ENCODE measurements at places on chromosomes 16 and 17. TPM values are rescaled to one million over a fixed set of nuclear protein-coding genes. Genes with fewer than 3 reads are reported as not detected.

DNA sequence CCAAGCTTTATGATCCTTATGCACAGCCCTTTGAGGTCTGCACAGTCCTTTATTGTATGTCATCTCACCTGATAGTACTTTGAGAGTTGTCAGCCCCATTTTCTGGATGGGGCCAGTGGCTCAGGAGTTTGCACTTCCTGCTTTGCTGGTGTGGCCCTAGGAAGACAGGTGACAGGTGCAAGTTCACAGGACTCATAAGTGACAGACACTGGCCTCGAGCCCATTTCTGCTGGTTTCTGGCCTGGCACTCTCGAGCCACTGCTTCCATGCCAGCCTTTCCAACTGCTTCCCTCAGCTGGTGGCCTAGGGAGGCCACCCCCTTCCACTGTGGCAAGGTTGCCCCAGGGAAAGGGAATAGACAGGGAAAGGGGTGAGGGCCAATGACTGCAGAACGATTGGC lies 84.4 kb upstream of the CCL1 start:
- no peak for DNase-seq

GRCh38 chr17:61492759-61493526 lies 40.7 kb downstream of the TBX4 start:
- no peak for DNase-seq

KRT39 gene
- polyA plus RNA-seq = not detected

- DNase-seq = no peak
Observed at GRCh38 chr17:56441308-56441707, 152.2 kb upstream of the NOG start.

DNA sequence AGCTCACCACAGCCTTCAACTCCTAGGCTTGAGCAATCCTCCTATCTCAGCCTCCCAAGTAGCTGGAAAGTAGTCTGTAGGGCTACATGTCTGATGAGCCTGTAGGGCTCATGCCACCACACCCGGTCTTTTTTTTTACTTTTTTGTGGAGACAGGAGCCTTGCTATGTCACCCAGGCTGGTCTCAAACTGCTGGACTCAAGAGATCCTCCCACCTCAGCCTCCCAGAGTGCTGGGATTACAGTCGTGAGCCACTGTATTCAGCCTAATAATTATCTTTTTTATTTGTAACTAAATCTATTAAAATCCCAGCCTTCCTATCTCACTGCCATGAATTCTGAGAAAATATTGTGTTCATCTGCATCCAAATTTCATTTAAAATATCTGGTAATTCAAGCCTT lies 15.1 kb downstream of the BRIP1 start:
- DNase-seq = no peak

DNA sequence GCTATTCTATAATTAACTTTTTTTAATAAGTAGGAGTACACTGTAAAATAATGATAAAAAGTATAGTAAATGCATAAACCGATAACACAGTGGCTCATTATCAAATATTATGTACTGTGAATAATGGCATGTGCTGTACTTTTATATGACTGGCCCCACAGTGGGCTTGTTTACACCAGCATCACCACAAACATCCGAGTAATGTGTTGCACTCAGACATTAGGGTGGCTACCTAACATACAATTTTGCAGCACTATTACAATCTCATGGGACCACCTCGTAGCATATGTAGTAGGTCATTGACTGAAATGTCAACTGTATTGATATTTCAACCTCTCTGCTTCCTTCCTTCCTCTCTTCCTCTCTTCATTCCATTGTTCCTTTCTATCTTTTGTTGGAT lies 51.7 kb downstream of the TBX4 start:
- no peak for DNase-seq

PRAC2 gene
- polyA plus RNA-seq = not detected

ITFG1 gene
- polyA plus RNA-seq = 94.0 TPM

- no peak for DNase-seq
Observed at GRCh38 chr17:61456688-61457225, 4.5 kb downstream of the TBX4 start.

CCL14 gene
- polyA plus RNA-seq = 23.0 TPM

MYO15A gene
- polyA plus RNA-seq = 4.1 TPM

DNA sequence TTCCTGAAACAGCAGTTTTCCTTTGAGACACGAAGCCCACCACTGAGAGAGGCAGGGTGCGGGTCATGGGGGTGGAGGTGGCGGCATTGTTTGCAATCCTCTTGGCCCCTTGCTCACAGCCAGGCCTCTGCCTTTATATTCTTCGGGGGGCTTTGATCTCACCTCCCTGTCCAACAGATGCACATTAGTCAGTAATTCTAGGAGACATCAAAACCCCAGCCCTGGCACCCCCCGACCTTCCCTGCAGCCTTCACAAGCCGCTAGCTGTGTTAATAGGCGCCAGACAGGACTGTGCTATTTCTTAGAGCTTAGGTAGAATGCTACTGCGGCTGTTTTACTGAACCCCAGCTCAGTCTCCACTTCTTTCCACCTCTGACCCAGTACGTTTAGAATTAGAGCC lies 212.6 kb downstream of the RBFOX1 start:
- no peak for DNase-seq

GRCh38 chr17:43942051-43942685 lies at the start of gene PPY:
PPY (minus strand) TSS chr17:43942476; CDS start chr17:43941654, 822 bp downstream.
- DNase-seq = no peak

DNA sequence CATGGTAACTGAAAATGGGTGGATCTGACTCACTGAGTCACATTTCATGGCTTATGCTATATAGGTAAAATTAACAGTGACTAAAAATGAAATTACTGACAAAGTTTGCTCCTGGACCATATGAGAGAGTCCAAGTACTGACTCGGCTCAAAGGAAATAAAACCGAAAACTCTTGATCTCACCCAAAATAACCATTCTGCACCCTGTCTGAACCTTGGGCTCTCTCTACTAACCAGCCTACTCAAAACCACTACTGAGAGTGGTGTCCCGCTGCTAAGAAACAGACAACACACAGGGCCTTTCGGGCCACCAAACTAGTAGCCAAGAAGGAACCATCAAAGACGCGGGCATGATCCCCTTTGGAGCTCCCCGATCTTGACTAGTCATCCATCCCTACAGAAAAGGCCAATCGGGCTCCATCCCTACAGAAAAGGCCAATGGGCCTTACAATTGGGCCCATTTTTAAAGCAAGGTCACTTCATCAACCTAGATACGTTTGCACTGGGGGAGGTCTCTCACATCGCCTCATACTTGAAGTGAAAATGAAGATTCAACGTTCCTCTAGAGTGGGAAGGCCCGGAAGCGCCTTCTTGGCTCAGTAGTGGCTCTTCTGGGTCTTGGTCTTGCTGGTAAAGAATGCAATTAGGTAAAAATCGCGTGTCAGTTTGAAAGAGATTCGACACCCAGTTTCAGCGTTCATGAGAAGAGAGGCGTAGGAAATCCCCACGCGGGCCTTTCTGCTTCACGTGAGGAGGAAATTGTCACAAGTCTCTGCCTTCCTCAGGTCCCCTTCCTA lies 720 bp upstream of the ZPBP2 start:
- no peak for DNase-seq

- DNase-seq = no peak
Observed at GRCh38 chr17:44807093-44807816, 22.8 kb downstream of the GJC1 start.

DNA sequence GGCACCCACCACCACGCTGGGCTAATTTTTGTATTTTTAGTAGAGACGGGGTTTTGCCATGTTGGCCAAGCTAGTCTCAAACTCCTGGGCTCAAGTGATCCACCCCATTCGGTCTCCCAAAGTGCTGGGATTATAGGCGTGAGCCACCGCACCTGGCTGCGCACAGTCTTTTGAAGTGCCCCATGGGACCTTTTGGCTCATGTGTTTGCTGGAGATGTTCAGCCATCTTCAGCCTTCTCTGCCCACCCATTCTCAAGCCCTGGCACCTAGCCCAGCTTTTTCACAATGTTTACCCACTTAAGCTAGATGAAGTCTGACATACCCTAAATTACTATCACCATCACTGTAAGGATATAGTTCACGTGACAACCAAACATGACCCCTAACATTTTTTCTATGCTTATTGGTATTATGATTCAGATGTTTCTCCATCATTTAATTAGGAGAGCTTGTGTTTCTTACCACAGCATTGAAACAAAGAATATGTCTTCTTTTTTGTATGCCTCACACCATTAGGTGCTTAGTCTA lies 32.3 kb downstream of the PECAM1 start:
- DNase-seq = no peak

- DNase-seq = no peak
Observed at GRCh38 chr17:16002708-16003260, 3.2 kb downstream of the TTC19 start.

- no peak for DNase-seq
Observed at GRCh38 chr16:85361441-85362118, 249.3 kb upstream of the CIBAR2 start.

MEOX1 gene
- polyA plus RNA-seq = 25.0 TPM

CCL5 gene
- 1.3 TPM for polyA plus RNA-seq

- DNase-seq = no peak
Observed at GRCh38 chr17:75317671-75318070, 28.4 kb upstream of the SLC25A19 start.

GRCh38 chr16:13957197-13958078 lies 37.5 kb downstream of the ERCC4 start:
- no peak for DNase-seq

DNA sequence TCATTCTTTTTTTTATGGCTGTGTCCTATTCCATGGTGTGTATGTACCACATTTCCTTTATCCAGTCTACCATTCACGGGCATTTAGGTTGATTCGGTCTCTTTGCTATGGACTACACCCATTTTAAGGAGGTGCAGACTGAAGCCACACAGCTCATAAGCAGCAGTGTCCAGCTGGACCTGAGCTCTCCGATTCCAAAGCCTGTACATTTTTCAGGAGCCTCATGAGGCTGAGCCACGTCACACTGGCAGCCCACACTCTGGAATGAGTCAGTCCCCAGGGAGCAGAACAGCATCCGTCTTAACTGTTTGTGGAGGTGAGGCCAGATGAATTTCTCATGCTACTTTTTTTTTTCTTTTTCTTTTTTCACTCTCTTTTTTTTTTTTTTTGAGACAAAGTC lies 116.1 kb downstream of the C16orf95 start:
- DNase-seq = no peak

DNA sequence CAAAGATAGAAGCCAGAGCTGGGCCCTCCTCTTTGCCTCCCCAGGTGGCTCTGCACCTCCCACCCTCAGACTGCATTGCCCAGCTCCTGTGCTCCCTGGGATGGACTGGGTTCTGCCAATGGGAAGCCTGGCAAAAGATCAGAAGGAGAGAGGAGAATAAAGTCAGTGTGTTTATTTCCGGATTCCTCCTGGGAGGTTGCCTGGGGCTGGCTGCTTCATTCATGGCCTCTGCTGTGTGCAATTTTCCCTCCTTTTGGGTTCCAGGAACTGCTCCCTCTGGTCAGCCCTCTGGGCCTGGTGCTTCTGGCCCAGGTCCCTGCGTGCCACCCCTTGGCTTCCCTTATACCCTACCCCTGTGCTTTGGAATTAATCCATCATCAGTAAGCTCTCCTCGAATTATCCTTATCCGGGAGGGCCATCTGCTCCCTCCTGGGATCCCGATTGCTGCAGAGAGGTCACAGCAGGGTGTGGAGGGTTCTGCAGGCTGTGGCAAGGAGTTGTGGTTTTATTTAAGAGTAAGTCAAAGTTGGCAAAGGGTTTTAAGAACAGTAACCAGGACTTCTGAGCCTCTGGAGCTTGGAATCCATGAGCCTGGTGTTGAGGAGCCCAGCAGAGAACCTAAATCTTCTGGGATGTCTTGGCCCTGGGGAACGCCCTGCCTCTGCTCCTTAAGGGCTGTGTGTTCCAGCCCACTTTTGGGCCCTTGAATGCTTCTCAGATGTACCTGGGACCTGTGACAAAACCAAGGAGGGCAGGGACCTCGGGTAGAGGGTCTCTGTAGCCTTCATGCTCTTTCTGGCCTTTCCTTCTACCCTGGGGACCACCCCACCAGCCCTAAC lies 8.2 kb upstream of the MMP2 start:
- DNase-seq = no peak

- no peak for DNase-seq
Observed at GRCh38 chr16:69243479-69243878, 56.5 kb downstream of the SNTB2 start.

DNA sequence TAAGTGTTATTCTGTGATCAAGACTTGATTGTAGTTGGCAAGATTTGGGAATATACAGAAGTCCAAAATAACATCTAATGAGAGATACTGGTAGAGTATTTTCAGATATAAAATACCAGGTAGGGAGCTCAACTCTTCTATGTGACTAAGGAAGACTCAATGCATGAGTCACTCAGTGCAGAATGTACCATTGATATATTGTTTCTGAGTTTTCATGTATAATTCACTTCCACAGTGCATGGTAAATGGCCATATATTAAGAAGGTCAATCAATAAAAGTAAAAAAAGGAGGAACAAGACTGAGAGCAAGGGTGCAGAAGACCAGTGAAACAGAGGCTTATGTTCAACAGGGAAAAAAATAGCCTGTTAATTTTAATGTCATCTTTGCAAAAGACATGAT lies 1387.9 kb downstream of the CDH8 start:
- no peak for DNase-seq

- DNase-seq = no peak
Observed at GRCh38 chr17:5536866-5537650, 47.3 kb downstream of the NLRP1 start.

DNA sequence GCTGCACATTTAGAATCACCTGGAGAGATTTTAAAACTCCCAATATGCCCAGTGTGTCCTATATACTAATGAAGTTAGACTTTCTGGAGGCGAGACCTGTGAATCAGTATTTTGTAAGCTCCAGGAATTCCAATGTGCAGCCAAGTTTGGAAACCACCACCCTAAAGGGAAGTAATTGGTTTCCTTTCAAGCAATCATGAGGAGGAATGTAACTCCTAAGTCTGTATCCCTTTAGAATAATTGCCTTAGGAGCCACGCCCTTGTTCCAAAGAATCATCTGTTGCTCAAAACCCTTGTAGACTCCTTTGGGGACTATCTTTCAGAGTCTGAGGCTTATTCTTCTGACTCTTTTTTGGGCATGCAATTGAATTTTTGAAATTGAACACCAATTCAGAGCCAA lies 84.4 kb downstream of the DNAH9 start:
- no peak for DNase-seq

- no peak for DNase-seq
Observed at GRCh38 chr17:17921192-17922069, 50.8 kb downstream of the TOM1L2 start.

- DNase-seq = no peak
Observed at GRCh38 chr16:14360326-14361037, 269.6 kb downstream of the PARN start.

- no peak for DNase-seq
Observed at GRCh38 chr17:59298521-59298920, 32.9 kb upstream of the YPEL2 start.

GRCh38 chr17:2020721-2021120 lies 4.4 kb downstream of the RTN4RL1 start:
- DNase-seq = no peak

DNA sequence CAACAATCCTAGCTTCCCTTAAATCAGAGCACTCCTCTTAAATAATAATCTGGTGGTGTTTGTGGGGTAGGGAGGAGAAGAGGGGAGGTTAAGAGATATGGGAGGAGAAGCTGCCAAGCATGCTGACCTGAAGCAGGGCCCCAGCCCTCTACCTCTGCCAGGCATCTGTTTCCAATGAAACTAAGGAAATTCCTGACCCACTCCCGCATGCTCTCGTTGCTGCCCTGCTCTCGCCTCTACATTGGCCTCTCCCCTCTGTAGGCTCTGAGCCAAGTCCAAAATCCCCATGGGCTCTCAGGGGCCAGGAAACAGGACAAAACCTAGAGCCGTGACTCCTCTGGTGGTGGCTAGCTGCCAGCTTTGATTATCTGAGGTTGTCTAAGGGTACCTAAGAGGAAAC lies 559.5 kb upstream of the CDH11 start:
- DNase-seq = no peak

PYDC1 gene
- polyA plus RNA-seq = not detected
